CD4-positive, alpha-beta T cell treated with Interleukin-15 for 4 hours (primary cell): ENCODE measurements at places on chromosomes 2 and 18.

DNA sequence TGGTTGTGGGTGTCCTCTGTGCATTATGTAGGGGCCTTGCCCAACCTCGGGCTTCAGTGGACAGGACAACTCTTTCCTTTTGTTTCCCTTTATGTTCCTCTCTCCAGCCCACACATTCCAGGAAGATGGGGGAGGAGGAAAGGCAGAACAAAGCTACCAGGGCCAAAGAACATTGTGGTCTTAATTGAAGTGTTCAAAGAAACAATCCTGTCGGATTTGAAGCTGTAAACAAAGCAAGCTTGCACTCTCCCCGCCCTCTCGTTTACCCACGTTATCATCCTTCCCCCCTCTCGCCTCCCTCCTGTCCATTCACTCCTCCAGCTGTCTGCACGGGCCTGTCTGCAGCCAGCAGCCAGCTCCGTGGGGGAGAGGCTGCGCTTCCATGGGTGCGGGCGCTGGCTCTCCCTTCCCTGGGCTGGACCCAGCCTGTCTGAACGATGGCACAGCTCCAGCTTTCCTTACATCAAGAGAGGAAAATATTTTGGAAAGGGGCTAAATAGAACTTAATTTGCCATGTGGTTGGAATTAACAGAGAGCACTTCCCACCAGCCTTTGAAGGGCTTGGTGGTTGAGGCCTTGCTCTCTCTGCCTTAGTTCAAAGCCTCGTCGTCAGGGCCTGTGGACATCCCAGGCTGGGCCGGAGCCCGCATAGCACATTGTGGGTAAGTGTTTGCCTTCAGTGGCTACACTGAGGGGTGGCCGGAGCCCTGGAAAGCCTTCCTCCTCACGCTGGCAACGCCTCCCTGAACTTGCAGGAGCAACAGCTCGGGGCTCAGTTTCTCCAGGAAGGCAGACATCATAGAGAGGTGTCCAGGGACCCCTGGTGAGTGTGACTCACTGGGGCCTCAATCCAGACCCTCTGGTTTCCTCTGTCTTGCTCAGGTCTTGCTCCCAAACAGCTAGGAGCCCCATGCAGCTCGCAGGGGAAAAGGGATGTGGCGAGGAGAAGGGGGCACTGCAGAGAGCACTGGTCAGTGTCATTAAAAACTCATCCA is 60.6 kb upstream of the HS6ST1 start:
- DNase-seq, result no peak

DNA sequence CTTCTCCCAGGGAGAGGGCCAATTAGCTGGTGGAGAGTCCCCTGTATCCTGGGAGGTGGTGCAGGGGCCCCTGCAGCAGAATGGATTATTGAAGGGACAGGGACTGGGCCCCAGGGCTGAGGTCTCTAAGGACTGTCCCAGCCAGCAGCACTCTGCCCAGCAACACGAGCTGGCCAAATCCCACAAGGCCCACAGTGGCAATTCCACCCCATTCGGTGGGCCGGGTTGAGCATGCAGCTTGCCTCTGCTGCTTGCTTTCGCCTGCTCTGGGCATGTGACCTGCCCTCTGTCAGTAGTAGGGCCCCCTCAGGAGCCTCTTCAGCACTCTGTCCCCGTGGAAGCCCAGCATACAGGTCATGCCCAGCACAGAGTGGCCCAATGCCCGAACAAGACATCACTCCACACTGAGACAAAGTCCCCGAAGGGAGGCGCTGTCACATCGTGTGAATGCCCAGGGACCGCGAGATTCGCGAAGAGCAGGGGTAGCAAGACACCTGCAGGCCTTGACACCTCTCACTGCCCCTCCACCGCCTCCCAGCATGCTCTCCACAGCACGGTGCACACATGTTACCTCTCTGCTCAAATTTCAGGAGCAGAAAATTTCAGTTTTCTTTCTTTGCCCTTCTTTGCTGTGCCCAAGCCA is 65.4 kb downstream of the CRACDL start:
- no peak for DNase-seq

DNA sequence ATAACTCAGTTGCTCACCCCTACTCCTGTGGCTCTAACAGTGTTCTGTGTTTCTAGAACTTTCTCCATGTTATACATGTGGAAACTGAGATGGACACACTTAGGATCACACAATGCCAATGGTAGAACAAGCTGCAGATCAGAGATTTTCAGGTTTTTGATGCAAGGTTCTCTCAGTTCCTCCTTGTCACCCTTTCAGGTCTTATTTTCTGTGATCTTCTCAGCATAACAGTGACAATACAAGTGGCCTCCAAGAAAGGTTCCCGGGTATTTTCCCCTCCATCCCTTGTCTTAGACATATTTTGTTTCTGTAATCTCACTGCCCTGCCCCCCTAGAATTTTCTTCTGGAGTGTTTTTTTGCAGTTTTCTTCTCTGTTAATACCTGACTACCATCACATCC is 6.2 kb upstream of the MGAT5 start:
- no peak for DNase-seq

DNA sequence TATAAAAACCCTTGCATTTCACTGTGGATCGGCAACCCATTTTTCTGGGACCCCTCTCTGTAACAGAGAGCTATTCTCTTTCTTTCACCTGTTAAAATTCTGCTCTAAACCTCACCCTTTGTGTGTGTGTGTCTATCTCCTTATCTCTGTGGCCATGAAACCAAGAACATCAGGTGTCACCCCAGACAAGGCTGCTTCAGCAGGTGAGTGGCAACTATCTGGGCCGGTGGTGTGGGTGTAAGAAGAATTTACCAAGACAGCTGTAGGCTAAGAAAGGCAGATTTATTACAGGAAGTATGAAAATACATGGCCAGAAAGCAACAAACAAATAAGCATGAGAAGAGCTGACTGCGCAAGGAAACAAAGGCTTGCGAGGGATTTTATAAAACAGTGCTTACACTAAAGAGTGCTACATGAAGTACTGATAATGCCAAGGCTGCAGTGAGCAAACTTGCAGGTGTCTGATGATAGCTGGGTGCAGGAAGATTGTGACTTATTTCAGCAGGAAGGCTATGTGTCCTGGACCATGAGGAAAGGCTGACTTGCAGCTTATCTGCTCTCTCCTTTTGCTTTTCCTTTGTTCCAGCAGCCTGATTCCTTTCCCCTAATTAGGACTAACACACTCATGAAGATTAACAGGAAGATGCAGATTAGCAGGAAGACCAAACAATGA is 421.1 kb downstream of the PTH2R start:
- DNase-seq, result no peak

- DNase-seq, result no peak
Measured at GRCh38 chr18:48108136-48108535, 177.7 kb upstream of the SMAD2 start.

GRCh38 chr18:64091526-64091925 is 57.4 kb downstream of the LINC00305 start:
- DNase-seq, result no peak

DNA sequence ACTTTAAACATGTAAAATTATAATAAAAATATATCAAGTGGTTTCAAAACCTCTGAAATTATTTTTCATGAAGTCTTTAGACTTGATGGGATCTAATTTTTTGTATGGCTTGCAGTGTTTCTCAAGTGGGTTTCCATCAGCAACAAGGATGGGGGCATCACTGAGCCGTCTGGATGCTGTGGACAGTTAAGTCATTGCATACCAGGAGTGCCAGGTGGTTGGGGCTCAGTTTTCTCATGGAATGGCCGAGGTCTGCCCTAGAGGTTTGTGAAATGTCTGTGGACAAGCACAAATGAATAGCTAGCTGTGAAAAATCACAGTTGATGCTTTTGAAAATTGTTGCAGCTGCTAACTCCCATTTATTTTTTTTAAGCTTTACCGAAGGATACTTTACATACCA is 1.7 kb downstream of the PRELID3A start:
- DNase-seq, result no peak

- peak; percentile 58 for DNase-seq
Measured at GRCh38 chr2:110748489-110748867, 16.1 kb downstream of the ACOXL start.

DNA sequence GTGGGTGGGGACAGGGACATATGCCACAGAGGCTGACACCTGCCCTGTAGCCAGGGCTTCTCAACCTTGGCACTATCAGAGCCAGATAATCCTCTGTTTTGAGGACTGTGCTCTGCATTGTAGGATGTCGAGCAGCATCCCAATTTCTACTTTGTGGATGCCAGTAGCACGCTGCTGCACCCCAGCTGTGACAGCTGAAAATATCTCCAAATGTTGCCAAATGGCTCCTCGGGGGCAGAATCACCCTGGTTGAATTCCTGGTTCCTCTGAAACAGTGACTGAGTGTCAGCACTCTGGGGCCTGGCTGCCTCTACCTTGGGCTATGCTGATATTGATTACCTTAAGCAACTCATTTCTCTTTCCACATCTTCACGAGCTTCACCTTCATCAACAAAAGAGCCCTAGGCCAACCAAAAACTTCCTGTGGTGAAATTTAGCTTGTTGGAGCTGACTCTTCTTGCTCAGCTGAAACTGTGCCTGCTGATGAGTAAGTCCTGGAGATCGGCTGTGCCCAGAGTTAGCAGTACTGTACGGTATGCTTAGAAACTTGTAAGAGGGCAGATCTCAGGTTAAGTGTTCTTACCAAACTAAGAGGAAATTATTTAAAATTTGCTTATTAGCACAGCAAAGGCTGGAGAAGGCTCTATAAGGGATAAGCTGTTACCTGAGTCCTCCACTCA is 138.1 kb downstream of the SEPTIN10 start:
- no peak for DNase-seq

DNA sequence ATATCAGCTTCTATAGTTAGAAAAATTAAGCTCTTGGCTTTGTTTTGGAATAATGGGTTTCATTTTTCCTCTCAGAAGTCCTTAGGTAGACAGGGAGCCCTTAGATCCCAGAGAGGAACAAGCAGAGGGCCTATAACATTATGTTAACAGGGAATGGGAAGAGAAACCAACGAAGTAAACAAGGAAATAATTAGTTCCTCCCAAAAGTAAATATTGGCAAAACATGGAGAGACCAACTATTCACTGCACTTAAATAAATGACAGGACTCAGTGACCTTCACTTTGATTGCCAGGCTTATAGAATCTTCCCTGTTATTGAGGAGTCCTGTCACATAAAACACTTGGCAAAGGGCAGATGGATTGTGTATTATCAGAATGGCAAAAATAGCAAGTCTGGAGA is 5.3 kb downstream of the CRIM1 start:
- no peak for DNase-seq

- no peak for DNase-seq
Measured at GRCh38 chr18:75809926-75810255, 382.4 kb upstream of the SMIM21 start.

GRCh38 chr2:208334230-208334629 is 68.2 kb downstream of the PIKFYVE start:
- no peak for DNase-seq

DNA sequence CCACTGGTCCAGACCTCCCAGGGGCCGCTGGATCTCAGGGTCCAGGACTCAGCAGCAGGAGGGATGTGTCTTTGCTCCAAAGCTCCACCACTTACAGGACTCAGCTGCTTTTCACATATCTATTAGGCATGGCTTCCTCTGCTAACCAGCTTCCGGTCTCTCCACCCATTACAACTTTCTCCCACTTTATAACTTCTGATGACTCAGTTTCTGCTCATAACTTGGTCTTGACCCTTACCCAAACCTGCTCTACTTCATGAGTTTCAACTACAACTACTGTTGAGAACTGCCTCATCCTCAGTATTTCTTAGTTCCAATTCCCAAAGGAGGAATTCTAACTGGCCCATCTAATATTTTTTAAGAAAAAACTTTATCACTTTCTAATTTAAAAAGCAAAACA is 17.2 kb downstream of the SULT1C2 start:
- DNase-seq, result no peak

GRCh38 chr2:166610180-166610912 is 116.3 kb upstream of the SCN7A start:
- DNase-seq, result no peak

DNA sequence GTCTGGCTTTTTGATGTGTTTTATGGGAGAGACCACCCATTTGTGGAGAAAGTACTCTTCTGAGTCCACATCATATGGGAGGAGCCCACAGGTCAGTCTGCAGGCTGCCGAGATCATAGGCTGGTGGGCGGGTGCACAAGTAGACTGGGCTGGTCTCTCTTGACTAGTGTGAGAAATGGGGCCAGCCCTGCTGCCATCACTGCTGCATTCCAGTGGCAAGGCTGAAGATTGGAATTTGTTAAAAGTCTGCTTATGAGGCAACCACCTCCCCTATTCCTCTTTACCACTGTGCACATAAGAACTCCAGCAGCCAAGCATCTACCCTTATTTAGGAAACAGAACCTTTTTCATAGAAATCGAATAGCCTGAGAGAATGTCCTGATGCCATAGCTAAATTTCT is 200.7 kb downstream of the DIS3L2 start:
- no peak for DNase-seq

DNA sequence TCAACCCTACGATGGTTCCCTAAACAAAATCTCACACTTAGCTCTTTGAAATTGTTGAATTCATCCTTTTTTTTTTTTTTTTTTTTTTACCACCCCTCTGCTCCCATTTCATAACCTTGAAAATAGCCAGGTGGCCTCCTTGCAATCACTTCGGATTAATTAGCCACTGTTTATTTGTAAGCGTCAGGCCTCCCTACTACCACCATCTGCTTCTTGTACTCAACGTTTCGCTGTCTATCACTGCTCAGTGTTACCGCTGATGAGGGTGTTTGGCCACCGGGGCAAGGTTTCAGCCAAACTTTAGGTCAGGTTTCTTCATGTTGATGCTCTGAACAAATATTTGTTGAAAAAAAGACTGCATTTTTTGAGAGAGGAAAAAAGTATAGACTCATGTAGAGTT is 183.2 kb downstream of the EPHA4 start:
- no peak for DNase-seq

DNA sequence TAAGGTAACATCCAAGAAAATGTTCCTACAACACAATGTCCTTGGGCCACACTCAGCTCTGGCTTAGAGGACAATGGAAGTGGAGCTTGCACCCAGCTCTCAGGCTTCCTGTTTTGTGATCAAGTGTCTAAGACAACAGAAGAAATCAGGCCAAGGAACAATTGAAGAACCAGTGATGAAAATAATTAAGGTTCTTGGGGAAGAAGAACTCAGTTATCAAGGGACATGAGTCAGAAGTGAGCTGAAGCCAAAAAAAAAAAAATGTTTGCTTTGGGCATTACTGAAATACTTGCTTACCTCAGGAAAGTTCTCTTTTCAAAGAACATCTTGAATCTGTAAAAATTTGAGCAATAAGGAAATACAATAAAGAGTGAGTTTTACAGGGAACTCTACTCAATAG is 299.0 kb downstream of the FBXO15 start:
- no peak for DNase-seq

GRCh38 chr2:487186-488079 is 189.8 kb downstream of the TMEM18 start:
- DNase-seq, result no peak

DNA sequence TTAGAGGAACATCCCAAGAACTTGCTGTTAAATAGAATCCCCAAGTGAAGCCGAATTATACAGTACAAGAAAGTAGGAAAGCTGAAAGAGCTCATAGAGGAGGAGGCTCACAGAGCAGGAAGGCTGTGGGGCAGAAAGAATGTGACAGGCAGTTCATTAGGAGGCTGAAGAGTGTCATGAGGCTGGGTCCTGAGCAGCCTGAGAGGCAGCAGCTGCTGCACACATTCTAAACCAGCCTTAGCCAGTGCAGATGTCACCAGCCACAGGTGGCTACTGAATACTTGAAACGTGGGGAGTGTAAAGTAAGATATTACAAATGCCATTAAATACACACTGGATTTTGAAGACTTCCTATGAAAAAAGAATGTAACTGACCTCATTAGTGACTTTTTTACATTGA is 490.2 kb upstream of the KLHL29 start:
- no peak for DNase-seq

- no peak for DNase-seq
Measured at GRCh38 chr2:103324671-103325070, 562.8 kb downstream of the TMEM182 start.

- peak; percentile 38 for DNase-seq
Measured at GRCh38 chr18:45775241-45775676, 50.2 kb upstream of the SIGLEC15 start.
